ENCODE measurements at places on chromosomes 7 and 10.

DNA sequence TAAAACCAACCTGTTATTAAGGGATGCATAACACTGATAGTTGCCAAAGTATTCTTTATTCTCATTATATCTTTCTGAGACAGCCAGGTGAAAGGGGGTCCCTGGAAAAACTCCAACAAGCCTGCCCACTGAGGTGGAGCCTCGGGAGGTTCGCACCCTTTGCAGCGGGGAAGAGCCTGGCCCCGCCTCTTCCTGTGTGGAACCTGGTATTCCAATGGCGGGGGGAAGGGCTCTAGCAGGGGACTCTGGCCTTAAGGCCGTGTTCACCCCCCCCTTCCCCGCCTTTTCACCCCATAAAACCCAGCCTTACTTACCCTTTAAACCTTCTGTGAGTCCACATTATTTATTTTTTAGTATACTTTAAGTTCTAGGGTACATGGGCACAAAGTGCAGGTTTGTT is 62.4 kb upstream of the PDK4 start:
- no peak for DNase-seq

DNA sequence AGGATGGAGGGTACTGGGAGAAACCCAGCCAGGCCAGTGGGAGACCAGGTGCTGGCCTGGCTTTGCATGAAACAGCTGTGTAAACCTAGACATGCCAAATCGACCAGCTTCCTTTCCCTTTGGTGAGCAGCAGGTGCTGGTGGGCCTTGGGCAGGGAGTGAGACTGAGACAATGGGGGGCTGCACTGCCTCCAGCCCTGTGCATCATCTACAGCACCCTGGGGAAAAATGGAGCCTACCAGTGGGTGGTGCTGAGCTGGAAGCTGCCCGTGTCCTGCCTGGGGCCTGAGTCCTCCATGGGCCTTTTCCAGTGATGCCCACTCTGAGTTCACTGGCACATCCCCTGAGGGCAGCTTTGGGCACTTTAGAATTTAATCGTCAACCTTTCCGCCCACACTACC is 19.2 kb upstream of the DDC start:
- no peak for DNase-seq

DNA sequence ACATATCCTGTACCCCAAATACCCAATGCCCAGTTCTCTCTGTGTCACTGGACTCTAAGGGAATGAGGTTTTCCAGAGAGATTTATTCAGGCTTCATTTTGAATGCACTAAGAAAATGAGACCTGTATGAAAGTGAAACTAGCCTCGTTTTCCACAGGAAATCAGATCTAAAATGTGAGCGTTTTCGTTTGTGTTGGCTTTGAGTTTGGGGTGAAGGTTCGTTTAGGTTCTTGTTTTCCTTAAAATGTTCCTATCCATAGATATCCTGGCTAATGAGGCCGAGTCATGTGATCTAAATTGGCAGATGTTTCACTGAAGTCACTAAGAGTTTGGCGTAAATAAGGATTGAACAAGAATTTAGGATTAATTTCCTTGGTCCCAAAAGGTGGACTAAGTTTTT is 90.9 kb upstream of the BMPER start:
- DNase-seq, result no peak

GRCh38 chr10:86954681-86955500 is 2.5 kb downstream of the MMRN2 start:
- no peak for DNase-seq

DNA sequence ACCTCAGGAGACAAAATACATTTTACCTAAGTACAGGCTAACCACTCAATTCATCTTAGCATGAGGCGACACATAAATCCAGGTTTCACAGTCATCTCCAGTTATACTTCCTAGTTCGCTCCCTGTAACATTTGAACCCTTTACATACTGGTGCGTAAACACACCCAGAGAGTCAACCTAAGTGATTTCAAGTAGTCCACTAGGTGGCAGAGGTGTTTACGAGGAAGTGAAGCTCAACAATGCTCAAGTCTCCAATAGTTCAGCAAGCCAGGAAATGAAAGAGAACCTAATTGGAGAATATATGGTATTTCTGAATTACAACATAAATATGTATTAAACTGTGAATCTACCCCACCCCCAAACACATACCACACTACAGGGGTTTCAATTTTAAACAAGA is 76.3 kb upstream of the ABCB5 start:
- no peak for DNase-seq

DNA sequence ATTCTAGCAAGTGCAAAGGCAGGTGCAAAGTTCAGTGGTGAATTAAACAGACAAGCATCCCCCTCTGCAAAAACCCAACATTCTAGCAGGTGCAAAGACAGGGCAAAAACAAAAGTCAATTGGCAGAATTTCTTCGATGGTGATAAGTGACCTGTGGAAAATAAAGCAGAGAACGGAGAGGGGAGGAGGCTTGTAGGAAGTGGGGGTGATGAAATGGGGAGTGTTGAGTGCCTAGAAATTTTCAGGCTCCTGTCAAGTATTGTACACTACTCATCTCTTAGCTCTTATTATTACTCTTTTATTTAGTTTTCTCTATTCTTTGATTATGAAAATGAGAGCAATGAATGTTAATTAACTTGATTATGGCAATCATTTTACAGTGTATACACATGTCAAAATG is 2.4 kb upstream of the CD36 start:
- DNase-seq, result no peak

GRCh38 chr10:8591640-8592039 is 537.2 kb downstream of the GATA3 start:
- no peak for DNase-seq

- no peak for DNase-seq
These were observed 295.7 kb upstream of the GALNT17 start for GRCh38 chr7:70836279-70836678.

DNA sequence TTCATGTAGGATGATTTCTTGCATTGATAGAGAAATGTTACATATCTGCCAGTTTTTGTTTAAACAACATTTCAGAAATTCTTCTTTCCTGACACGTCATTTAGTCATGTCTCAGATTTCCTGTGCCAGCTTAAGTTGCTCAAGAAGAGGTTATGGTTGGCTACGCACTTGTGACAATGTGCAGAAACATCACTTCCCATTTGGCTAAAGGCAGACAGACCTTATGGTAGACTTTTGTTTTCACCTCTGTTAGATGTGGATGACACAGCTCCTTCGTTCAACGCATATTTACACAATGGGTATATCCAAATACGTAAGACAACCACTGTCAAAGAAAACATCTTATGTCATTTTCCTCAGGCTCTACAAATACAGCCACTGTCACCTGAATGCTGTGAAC is 125.8 kb downstream of the DOCK4 start:
- no peak for DNase-seq

GRCh38 chr10:77478247-77478961 is 159.2 kb downstream of the KCNMA1 start:
- DNase-seq, result no peak

DNA sequence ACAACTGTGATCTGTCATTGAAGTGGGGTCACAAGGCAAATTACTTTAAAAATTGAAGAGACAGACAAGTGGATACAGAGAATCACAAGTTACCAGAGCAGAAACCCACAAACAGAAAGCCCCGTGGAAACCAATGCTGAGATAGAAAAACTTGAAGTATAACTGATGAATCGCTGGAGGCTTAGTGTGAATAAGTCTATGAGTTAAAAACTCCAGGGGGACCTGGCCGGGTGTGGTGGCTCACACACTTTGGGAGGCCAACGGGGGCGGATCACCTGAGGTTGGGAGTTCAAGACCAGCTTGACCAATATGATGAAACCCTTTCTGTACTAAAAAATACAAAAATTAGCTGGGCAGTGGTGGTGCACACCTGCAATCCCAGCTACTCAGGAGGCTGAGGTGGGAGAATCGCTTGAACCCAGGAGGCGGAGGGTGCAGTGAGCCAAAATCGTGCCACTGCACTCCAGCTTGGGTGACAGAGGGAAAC is 69.7 kb upstream of the ZNRF2 start:
- DNase-seq, result no peak

DNA sequence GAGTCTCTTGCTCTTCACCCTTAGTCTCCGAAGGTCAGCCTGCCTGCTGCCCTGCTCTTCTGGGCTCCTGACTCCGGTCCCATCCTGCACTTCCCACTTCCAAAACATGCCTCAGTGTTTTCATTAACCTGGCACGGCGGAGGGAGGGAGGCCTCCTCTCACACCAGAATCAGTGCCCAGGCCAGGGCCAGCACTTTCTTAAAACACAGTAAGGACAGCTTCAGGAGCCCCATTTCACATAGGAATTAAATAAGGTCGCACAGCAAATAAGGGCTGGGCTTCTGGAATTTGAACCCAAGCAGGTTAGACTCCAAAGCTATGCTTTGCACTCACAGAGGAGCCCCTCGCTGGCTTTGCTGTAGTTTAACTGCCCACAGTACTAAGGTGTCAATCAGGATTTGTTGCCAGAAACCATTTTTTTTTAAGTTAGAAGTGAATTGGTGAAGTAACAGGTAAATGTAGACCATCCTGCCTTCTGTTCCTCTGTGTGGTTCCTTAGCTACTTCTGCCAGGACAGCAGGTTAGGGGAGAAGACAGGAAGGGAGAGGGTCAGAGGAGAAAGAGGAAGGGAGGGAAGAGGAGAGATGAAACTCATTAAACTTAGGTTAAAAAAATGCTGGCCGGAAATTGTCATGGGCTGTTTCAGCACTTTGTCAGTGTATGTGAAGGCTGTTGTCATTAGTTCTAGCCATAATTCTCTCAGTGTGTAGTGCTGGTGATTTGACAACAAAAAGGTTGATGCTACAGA is 1.1 kb downstream of the RASSF4 start:
- no peak for DNase-seq

DNA sequence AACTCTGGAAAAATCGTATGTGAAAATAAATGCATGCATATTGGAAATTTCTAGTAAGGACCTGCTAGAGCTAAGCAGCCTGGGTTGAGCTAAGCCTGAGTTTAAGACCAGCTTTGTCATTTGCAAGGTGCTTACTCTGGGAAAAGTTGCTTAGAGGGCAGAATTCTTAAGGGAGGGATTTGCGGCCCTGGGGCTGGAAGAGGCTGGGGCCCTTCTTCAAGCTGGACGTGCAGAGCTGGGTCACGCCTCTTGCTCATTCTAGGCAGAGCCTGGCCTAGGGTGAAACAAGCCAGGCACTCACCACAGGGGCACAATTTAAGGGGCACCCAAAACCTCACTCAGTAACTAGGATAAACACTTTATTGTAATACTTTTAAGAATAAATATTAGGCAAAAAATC is 137.2 kb downstream of the ARHGAP22 start:
- DNase-seq, result no peak

GRCh38 chr7:149598721-149599308 is 101.2 kb upstream of the ZNF746 start:
- no peak for DNase-seq

GRCh38 chr7:92768501-92769393 is 67.6 kb downstream of the CDK6 start:
- DNase-seq, result no peak

- no peak for DNase-seq
These were observed at the start of gene IRF5 for GRCh38 chr7:128937647-128938543. TSS of gene IRF5 (plus strand) at chr7:128937927. CDS start at chr7:128942082, 4,155 bp downstream.
